ENCODE measurements at places on chromosomes 6 and 20.

DNA sequence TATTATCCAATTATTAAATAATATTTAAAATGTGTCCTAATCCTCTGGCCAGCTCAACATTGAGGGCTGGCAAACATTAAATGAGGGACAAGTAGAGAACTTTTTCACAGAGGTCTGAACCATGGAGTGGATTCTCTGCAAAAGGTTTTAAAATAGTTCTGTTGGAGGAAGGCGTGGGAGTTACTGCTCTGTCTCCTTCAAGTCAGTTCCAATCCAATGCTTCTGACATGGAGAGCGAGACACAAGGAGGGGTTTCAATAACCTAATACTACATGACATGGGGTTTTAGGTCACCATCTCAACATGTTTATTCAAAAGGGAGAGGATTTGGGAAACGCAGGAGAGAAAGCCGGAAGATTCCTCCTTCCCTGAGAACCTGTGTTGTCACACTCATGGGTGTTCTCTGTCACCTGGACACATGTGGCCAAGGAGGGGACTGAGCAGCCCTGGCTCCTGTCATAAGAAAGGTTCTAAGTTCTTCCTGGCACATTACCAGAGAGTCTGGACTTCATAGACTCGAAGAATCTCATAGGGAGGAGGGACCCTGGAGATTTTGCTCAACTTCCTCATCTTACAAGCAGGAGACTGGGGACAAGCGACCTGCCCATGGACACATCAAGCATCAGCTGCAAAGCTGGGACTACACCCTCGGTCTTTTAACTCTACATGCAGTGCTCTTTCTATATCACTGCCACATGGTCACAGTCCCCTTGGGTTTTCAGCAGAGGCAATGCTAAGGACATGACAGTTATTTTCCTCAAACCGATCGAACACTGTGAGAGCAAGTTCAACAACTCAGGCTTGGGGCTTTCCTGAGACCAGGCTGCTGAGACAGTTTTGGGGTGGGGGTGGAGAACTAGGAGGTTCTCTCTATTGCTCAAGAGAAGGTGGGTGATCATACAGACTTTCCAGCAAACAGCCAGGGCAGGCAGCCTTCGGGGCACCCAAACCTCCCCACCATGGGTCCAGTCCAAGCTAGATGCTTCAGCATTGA lies 38.6 kb downstream of the PRDM1 start:
- no peak for DNase-seq

DNA sequence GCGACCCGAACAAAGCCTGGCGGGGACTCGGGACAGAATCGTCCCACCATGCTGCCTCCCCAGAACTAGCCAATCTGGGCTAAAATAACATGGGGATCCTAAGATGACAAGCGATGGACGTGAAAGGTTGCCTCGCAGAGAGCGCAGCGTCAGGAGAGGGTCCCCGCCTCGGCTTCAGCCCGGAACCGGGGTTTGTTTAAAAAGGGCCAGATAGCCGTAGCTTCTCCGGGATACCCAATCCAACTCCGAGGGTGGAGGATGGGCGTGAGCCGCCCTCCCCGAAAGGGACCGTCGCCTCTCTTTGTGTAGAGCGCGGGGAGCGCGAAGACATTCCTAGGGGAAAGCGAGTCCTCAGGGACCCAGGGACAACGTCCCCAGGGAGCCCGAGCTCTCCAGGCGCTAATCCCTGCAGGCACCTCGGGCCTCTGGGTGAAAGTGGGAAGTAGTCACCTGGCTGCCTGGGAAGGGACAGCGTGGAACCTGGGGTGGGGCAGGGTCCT lies 643 bp downstream of the CD24 start:
- no peak for DNase-seq

- no peak for DNase-seq
These were observed 13.1 kb upstream of the HLA-G start for GRCh38 chr6:29814379-29815117.

DNA sequence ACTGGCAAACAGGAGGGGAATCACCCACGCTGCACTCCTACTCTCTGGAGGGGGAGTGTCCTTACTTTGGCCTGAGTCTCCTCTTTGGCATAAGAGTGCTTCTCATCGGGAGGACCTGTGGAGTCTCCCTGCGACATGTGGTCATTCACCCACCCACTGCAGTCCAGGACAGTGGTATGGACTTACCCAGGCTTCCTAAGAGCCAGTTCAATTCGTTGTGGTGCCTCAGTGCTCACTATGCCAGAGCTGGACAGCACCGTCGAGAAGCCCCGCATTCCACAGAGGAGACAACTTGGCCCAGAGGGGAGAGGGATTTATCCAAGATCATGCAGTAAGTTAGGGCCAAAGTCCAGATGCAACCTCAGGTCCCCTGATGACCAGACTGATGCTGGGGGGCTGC lies 86.2 kb upstream of the CCDC167 start:
- DNase-seq, result no peak

GRCh38 chr6:90351696-90352095 lies 55.1 kb upstream of the BACH2 start:
- no peak for DNase-seq

DNA sequence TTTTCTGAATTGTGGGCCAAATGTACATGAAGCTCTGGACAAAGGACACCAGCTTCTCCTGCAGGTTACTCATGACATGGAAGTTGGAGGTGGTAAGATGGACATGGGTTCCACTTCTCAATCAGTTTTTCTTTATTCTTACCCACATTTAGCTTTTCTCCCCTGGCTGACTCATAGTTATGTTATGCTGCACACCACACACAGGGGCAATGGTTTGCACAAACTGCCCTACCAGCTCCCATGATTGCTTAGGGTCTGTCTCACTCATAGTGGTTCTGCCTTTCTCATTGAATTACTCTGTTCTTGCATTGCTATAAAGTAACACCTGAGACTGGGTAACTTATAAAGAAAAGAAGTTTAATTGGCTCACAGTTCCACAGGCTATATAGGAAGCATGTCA lies 4.5 kb upstream of the CD109 start:
- no peak for DNase-seq

DNA sequence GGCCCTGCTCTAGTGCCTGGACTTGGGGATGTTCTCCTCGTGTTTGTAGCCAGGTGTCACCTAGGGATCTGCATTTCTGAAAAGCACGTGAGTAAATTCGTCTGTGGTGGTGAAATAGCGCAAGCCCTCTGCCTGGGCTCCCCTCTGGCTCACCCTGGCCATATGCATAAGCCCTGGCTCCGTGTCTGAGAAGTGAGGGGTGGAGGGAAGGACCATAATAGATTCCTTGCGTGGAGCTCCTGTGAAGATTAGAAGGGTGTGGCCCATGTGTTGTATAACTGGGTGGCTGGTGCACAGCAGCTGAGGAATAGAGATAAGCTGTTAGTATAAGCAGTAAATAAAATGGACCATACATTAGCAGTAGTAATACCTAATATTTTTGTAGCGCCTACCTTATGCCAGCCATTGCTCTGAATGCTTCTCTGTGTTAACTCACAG lies 4.8 kb downstream of the BCAS1 start:
- DNase-seq, result no peak

- DNase-seq, result no peak
These were observed 17.1 kb downstream of the NTSR1 start for GRCh38 chr20:62725596-62726268.

DNA sequence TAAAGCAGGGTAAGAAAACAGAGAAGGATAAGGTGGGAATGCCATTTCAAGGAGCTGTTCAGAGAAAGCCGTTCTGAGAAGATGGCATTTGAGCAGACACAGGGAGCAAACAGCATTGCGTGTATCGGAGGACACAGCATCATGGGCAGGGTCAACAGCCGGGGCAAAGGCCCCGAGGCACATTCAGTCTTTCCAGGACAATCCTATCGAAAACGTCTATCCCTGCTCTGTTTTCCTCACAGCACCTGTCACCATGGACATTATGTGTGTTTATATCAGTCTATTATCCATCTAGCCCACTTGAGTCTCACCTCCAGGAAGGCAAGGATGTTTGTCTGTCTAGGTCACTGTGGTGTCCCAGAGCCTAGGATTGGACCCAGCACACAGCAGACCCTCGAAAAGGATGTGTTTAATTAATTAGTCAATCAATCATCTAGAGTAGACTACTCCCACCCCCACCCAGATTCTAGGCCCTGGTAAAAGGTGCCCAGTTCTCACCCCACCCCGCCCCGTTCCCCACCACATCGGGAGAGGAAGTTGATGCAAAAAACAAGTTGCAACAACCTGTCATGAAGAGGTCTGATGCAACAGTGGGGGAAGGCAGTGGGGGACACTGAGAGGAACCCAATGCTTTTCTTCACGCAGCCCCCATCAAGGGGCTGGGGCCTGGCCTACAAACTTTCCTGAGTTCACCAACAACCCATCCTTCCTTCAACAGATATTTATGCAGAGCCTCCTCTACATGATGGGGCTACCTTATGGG lies 66.6 kb downstream of the PREX1 start:
- no peak for DNase-seq
